ENCODE measurements at places on chromosomes 11 and 22.

GRCh38 chr11:12724301-12725054, 50.3 kb downstream of the TEAD1 start:
- peak; percentile 86 for DNase-seq

GRCh38 chr11:40722179-40722795, 737.2 kb downstream of the LRRC4C start:
- peak; percentile 0 for DNase-seq

- DNase-seq: no peak
Observed at GRCh38 chr11:100774859-100775258, 87.8 kb downstream of the ARHGAP42 start.

GRCh38 chr22:19990609-19991394, 25.8 kb downstream of the ARVCF start:
- no peak for DNase-seq

DNA sequence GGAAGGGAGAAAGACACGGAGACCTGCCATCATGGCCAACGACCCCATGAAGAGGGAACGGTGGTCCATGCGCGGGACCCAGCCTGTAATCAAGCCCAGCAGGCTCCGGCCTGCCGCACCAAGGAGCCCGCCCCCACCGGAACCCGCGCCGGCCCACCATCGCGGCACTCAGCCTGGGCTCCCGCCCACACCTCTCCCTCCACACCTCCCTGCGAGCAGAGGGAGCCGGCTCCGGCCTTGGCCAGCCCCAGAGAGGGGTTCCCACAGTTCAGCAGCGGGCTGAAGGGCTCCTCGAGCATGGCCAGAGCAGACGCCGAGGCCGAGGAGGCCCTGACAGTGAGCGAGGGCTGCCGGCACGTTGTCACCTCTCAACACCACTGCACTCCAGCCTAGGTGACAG, 1302.8 kb upstream of the CNTN5 start:
- DNase-seq: no peak

GRCh38 chr11:27864091-27864491, 163.8 kb upstream of the BDNF start:
- DNase-seq: peak; percentile 41

DNA sequence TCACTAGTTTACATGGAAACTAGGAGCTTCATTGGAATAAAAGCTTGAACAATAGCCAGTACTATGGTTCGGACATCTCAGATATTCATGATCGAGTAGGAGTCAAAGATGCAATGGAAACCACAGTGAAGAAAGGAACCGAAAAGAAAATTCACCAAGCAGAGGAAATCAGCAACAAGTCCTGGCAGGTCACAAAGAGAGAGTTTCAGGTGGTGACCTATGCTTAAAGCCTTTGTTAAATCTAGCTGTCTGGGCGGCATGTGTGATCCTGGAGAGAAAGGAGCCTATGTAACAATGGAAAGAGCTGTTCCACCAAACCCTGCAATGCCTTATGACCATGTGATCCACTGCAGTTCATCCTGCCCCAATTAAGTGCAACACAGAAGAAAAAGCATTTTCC, 68.9 kb upstream of the POU2AF2 start:
- DNase-seq: no peak

- DNase-seq: no peak
Observed at GRCh38 chr11:94838027-94838731, 70.0 kb downstream of the AMOTL1 start.

GRCh38 chr11:19187114-19187832, 14.5 kb downstream of the CSRP3 start:
- DNase-seq: peak; percentile 12

DNA sequence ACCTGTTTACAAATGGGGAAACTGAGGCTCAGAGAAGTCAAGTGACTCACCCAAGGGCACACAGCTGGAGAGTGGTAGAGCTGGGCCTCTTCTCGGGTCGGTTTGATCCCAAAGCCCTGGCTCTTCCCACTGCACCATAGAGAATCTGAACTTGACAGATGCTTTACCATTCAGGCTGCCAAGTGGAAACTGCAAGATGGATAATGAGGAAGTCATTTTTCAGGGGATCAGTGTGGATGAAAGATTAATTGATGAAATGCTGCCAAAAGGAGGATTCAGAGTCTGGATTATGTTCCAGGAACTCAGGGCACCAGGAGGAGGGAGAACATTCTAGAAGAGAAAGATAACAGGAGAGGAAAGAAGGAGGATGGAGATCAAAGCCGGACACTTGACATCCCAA, 185.9 kb upstream of the ZBED5 start:
- no peak for DNase-seq

All from fibroblast of upper back skin (primary cell).